ENCODE measurements at places on chromosomes 7 and 10.

GRCh38 chr10:73246322-73246645 lies 771 bp downstream of the DNAJC9 start:
- no peak for DNase-seq

GRCh38 chr10:119706521-119707278 lies 19.1 kb upstream of the INPP5F start:
- DNase-seq, result no peak

- peak; percentile 96 for DNase-seq
Measured at GRCh38 chr10:130136226-130137089, at the start of gene GLRX3. GLRX3 (plus strand) TSS chr10:130136391; CDS start chr10:130136421, 30 bp downstream.

GRCh38 chr10:119165171-119166117 lies at the start of gene SFXN4:
SFXN4 (minus strand) TSS chr10:119165714; CDS start chr10:119165647, 67 bp downstream.
- peak; percentile 91 for DNase-seq

- DNase-seq, result peak; percentile 23
Measured at GRCh38 chr7:76296743-76297740, 5.4 kb upstream of the HSPB1 start.

DNA sequence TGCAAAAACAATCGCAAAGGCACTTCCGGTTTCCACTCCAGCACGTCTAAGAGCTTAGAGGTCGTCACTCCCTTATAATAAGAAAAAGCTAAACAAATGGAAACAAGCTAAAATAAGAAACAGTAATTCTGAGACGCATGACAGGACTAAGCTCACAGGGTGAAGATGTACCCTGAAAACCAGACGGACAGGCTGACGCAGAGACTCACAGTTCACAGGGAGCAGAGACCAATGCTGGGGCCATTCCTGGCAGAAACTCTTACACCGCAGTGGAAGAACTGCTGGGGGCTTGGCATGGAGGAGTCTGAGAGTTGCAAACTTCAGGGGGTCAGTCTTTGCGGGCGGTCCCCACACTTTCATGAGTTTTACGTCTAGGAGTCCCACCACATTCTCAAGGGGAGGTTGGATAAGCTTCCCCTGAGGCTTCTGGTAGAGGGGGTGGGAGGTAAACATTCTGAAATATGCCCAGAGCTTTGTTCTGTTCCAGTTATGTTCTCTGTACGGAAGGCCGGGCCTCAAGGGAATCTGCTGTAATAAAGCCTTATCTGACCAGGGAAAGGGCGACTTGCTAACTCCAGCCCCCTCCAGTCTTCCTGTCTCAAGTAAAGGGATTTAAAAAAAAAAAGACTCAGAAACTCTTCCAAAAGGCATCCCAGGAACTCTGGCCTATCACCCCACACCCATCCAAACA lies 47.8 kb downstream of the BRI3 start:
- DNase-seq, result no peak

DNA sequence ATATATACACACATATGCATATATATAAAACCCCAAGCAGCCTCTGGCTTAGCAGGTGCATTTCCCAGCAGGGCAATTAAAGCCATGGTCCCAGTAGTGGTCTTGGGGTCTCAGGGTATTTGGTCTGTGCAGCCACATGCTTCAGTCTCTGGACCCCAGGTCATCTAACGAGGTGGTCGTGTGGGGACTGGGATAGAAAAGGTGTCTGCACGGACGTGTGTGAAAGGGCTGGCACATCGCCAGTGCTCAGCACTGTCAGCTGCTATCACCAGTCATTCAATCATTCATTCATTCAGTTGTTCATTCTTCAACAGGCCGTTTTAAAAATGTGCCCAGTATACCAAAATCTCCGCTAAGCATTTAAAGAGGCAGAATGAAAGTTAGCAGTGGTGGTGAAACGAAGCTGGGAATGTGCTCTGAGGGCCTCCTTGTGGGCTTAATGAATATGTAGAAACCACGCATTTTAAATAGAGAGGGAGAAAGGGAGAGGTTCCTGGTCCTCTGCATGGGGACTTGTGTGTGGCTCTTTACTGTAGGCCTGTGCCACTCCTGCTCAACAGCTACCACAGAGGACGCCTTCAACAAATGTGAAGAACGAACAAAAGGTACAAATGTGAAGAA lies 170.4 kb downstream of the EGFR start:
- no peak for DNase-seq

DNA sequence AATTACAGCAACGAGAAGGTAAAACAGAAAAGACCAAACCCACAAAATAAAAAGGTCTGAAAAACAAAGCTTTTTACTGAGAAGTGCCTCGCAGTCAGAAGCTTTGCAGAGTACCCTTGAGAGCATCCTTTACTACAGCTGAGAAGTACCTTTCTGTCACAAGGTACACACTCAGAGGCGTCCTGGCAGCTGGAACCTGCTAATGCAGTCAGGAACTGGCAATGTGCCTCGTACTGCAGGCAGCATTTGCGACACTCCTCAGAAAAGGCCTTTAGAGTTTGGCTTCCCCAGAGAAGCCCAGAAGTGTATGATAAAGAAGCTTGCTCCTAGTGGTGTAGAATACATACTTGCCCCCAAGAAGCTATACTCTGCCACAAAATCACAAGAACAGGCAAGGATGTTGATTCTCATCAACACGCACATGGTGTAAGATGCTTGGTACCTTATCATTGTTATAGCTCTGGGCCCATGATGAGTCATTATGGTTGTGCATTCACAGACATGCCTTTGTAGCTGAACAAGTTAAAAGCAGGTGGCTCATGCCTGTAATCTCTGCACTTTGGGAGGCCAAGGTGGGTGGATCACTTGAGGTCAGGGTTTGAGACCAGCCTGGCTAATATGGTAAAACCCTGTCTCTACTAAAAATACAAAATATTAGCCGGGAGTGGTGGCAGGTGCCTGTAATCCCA lies 2.0 kb upstream of the GTPBP4 start:
- no peak for DNase-seq

DNA sequence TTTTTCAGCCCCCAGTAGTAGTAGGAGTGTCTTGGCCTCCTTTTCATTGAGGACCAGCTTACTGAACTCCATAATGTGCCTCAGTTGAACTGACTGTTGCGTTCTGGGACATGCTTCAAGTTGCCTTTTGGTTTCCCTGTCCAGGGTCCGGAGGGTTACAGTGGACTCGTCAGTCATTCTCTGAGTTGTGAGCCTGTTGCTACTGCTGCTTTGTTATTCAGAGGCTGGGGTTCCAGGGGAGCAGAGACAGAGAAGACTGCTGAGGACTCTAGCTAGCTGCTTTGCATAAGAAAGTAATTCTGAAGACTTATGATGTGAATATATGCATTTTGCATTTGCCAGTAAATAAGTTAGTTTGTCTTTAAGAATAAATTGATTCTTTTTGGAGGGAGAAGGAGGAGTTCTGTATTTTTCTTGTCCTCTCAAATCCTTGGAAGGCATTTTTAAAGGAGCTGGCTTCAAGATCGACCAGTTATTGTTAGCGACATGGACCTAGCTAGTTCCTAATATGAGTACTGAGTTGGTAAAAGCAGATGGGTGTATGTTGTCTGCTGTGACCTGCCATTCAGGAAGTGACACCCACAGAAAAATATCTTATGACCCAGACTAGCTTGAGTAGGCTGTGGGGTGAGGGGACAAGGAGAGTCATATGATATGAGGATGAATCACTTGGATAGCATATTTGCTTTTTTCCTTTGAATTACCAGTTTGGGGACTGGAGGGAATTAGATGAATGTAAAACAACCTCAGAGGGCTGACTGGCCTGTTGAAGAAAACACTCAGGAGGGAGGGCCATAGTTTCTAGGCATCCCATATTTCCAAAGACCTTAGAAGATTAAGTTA lies 8.3 kb downstream of the PI4K2A start:
- peak; percentile 96 for DNase-seq

- peak; percentile 19 for DNase-seq
Measured at GRCh38 chr7:13981070-13981469, 8.4 kb downstream of the ETV1 start.

DNA sequence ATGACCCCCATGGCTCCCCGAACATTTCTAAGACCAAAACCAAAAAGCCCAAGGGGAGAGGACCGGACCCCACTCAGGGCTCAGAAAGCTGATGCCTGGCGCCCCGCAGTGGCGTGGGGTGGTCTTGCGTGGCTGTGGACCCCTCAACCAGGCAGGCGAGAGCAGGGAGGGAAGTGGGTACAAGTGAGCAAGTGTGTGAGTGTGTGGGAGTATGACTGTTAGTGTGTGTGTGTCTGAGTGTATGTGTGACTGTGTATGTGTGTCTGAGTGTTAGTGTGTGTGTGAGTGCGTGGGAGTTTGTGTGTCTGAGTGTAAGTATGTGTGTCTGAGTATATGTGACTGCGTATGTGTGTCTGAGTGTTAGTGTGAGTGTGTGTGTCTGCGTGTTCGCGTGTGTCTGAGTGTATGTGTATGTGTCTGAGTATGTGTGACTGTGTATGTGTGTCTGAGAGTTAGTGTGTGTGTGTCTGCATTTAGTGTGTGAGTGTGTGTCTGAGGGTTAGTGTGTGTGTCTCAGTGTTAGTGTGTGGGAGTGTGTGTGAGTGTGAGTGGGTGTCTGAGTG lies 34.0 kb upstream of the INSIG1 start:
- no peak for DNase-seq

GRCh38 chr7:1419688-1420087 lies 39.6 kb downstream of the MICALL2 start:
- DNase-seq, result no peak

DNA sequence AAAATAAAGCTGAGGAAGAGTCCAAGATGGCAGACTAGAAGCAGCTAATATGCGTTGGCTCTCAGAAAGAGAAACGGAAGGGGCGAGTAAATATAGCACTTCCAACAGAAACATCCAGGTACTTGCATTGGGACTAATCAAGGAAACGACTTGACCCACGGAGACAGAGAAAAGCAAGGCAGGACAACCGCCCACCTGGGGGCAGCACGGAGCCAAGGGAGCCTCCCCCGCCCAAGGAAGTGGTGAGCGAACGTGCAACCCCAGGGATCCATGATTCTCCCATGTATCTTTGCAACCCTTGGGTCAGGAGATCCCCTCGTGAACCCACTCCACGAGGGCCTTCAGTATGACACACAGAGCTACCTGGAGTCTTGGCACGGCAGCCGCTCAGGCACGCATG lies 45.4 kb upstream of the GRM3 start:
- DNase-seq, result no peak

GRCh38 chr7:156196649-156197048 lies 384.4 kb upstream of the SHH start:
- no peak for DNase-seq

- DNase-seq, result no peak
Measured at GRCh38 chr10:45368181-45368580, 5.8 kb upstream of the ALOX5 start.

GRCh38 chr7:74343281-74344131 lies 54.3 kb downstream of the CLIP2 start:
- peak; percentile 64 for DNase-seq

Data from suppressor macrophage (primary cell).